Stimulated activated naive B cell treated with anti-CD40 and anti-IgM and Interleukin-4, amounts not matched to agents 10 μg/mL and 1 μg/mL and 100 μg/mL, for 72 hours (primary cell): ENCODE measurements at places on chromosomes 3 and 15.

DNA sequence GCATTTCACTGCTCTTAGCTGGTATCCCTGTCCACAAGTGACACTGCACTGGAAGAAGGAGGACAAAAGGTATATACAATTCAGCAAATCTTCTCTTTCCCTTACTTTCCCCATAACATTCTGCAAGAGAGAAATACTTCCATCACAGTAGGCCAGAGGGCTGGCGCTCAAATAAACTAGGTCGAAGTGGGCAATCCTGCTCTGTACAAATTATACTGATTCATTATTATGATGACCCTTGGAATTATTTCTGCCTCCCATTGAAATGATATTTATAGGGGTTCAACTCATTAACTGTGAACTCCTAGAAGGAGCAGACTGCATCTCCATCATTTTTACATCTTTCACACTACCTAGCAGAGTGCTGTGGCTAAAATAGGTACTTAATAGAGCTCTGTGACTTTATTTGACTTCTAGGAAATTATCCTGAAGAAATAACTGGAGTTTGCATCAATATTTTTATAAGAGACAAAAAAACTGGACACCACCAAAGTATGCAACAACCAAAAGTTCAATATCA, 80.7 kb downstream of the ADAMTS9 start:
- DNase-seq = no peak

- DNase-seq = peak; percentile 33
Observed at GRCh38 chr3:153221748-153222162, 59.7 kb downstream of the RAP2B start.

GRCh38 chr3:63355809-63356208, 77.7 kb downstream of the SYNPR start:
- no peak for DNase-seq

- no peak for DNase-seq
Observed at GRCh38 chr3:171682743-171683142, 127.5 kb downstream of the PLD1 start.

DNA sequence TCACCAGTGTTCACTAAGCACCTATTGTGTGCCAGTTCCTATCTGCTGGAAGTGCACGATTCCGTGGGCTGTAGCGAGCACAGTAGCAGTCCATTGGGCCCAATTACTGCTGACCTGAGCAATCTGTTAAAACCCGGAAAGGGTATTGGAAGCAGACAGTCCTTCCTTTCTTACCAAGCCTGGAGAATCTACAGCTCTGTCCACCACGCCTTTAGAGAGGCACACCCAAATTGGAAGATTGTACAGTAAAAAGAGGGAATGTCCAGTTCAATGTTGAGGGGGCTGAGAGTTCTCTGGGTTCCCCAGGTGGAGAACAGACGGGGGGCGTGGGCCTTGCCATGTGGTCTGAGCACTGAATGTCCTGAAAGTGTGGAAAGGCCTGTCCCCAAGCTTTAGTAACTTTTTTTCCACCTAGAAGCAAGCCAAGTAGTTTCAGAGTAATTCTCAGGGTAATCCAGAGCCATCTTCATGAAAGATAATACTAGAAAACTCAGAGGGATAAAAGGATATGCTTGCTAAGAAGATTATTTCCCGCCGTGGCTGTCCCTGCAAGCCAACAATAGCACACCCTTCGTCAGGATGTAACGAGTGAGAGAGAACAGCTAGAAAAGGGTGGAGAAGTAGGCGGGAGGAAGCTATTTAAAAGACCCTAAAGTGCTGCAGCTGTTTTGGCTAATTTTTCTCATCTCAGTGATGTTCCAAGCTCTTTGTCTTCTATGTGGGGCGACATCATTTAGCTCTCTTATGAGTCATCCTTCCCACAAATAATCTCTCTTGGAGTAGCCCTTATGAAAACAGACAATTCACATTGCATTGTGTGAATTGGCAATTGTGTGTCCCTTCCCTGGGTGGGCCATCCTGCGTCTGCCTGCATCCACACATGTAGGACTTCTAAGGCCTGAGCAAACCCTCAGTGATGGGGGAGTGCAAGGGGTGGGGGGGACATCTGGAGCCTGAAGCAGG, 181.0 kb downstream of the ATG7 start:
- no peak for DNase-seq

GRCh38 chr3:152047465-152047864, 174.0 kb downstream of the SUCNR1 start:
- DNase-seq = no peak

- DNase-seq = no peak
Observed at GRCh38 chr3:59482684-59483083, 432.9 kb upstream of the CFAP20DC start.

GRCh38 chr3:128009952-128010846, 42.0 kb upstream of the SEC61A1 start:
- DNase-seq = no peak

DNA sequence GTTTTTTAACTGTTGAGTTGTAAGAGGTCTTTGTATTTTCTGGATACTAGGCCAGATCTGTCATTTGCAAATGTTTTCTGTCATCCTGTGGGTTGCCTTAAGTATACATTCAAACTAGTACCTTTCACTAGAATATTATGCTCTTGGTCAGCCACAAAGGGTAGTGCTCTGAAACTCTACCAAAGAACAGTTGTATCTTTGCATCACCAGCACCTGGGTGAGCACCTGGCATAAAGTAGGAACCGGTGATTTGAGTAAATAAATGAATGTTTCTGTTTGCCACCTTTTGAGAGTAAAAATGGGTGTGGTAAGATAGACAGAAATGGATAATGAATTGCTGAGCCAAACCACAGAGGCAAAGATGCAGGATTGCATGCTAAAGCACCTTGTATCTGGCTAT, 98.7 kb downstream of the SLCO3A1 start:
- DNase-seq = no peak

DNA sequence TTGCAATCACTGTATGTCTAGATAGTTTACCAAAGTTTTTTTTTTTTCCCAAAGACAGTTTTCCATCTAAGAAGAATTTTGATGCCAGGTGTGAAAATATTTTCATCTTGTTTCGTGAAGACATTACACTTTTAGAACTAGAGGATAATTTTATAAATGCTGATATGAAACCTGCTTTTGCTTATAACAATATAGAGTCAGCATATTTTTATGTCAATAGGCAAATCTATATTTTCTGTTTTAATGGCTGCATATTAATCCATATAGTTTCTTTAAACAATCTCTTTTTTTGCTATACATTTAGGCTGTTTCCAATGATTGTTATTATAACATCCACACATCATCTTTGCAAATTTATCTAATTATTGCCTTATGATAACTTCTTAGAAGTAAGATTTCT, 12.6 kb upstream of the INSYN1 start:
- DNase-seq = no peak

GRCh38 chr15:66411190-66411589, 24.5 kb downstream of the MAP2K1 start:
- DNase-seq = no peak

- DNase-seq = no peak
Observed at GRCh38 chr3:45017821-45018220, 8.3 kb upstream of the CLEC3B start.

GRCh38 chr3:133453383-133453782, 53.5 kb downstream of the BFSP2 start:
- DNase-seq = no peak

DNA sequence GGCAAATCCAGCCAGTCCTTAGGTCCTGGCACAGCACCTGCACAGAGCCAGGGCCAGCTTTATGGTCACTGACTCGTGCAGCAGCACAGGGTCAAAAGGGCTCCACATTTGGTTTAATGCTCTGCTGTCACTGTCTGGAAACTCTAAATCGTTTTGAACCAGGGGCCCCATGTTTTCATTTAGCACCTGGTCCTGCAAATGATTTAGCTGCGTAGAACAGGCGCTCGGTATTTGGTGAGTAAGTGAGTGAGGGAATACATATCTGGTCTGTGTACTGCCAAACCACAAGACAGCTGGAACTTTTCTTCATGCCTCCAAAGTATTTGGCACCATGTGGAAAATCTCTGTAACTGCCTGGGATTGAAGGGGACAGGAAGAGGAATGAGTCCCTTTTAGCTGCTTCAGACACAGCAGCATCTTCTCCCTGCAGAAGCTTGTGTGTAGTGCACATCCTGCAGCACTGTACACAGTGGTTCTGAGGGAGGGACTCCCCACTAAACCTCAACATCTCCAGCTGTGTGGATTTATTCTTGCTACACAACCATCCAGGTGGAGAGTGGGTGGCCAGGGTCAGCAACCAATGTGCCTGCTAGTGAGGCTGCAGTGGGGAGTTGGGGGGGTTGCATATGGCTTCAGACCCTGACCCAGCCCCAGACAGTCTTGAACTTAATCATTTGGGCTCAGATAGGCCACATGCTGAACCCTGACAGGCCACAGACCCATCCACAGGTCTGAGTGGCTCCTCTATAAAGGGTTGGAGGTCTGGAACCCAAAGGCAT, 1.1 kb downstream of the SH2D7 start:
- no peak for DNase-seq

GRCh38 chr3:81808900-81809299, 47.5 kb upstream of the GBE1 start:
- no peak for DNase-seq

DNA sequence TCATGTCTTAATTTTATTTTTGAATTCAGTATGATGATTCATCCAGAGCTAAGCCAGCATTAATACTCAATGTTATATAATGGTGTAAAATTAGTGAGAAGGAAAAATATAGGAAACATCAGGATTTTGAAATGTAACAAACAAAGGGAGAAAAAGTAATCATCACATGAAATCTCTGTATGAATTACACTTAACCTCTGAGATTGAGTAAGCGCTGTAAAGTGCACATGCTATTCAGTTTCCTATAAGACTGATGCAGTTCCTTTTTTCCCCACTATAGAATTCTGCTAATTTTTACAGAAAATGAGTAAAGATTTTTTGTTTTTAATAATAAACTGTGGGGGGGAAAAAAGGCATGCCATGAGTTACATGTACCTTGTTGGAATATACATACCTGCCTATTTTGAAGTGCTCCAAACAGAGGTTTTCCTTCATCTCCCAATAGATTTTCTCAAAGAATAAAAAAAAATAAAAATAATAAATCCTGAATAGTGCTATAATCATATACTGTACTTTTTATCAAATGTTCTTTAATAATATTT, 64.0 kb upstream of the TTBK2 start:
- DNase-seq = no peak

DNA sequence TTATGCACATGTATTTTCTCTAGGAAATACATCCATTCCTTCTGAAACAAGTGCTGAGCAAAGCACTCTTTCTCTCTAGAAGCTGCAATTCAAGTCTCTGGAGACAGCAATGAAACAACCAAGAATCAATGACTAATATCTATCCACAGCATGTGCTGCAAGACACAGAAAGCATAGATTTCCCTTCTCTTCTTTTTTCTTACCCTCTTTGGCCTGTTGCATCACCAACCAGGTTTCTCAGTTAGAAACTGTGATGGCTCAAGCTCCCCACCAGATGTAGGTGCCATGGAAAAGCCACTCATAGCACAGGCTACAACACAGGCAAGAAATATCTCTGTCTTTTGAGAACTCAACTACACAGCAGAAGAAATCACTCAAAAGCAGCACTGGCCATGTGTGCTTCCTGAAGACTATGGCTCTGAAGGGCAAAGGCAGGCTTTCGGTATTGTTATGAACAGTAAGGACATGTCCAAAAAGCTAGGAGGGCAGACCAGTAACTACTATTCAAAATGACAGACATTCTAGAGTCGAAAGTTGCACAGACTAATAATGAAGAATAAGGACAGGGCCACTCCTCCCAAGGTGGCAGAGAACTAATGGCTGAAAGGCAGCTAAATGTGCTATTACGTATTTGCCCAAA, 15.5 kb downstream of the ZDHHC3 start:
- no peak for DNase-seq
